Ammon's horn (tissue), 1 donor: ENCODE measurements at places on chromosomes 12 and 14.
A peak's percentile ranks its signal among the peaks of the same experiment; 100 is the strongest.

- no peak for DNase-seq
Measured at GRCh38 chr12:119354172-119354571, 19.6 kb downstream of the CCDC60 start.

DNA sequence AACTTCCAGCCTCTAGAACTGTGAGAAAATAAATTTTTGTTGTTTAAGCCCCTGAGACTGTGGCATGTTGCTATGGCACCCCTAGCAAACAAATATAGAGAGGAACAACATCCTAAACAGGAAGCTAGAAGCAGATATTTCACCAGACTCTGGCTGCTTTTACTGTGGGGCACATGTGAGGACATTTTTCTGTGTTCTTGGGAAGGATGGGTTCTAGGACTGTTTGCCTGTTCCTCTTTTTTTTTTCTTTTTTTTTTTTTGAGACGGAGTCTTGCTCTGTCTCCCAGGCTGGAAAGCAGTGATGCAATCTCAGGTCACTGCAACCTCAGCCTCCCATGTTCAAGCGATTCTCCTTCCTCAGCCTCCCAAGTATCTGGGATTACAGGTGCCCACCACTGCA is 4.2 kb upstream of the HRK start:
- no peak for DNase-seq

- peak; percentile 58 for DNase-seq
Measured at GRCh38 chr14:86057018-86057667, 527.2 kb downstream of the FLRT2 start.

DNA sequence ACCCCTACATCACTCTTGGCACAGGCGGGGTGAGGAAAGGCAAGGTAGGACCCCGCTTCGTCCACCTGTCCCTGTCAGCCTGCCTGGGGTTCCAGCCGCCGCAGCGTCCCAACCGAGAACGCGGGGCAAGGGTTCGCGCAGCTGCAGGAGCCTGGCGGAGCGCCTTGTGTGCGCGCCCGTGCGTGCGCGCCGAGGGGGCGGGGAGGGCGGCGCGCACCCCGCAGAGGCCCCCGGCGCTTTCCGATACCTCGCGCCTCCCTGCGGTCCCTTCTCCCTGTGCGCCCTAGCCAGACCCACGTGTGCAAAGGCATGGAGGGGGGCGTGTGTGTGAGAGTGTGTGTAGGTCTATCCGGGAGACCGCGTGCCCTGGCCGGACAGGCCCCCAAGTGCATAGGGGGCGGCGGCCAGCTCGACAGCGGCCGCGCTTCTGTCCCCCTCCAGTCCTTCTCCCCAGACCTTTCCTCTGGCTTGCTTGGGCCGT is 122.4 kb downstream of the TSPAN9 start:
- peak; percentile 6 for DNase-seq

GRCh38 chr12:111842556-111843396 is 748 bp downstream of the MAPKAPK5 start:
- no peak for DNase-seq

- DNase-seq = peak; percentile 43
Measured at GRCh38 chr12:129901254-129901653, 2.6 kb downstream of the TMEM132D start.

DNA sequence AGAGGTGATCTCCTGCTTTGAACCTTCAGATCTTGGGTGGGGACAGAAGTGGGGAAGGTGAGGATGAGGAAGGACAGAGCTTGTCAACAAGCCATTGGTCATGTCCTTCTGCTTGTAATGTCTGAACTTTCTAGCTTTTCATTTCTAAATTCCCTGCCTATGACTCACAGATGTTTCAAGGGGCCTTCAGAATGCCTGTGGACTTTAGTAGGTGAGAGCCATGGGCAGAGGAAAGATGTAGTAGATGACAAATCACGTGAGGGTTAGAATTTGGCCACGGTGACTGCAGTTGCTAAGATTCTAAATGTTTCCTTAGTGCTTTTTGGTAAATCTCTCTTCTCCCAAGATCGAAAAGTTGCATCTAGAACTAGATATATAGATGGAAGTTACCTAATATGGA is 18.7 kb upstream of the CREBL2 start:
- no peak for DNase-seq

DNA sequence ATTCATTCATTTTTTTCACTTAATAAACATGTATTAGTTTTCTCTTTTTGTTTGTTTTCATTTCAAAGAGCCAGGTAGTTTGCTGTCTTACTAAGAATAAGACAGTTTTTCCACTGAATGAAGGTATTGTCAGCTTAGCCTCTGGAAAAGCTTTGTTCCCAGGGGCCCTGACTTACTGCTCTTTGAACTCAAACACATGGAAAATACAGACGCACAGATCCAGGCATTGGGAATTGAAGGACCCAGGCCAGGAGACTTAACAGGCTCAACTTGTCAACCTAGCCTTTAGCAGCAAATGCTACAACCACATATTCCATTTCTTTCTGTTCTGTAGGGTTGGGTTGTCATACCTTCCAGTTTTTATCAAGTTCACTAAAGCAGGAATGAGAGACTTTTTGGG is 38.5 kb upstream of the SLCO1C1 start:
- no peak for DNase-seq

GRCh38 chr12:109863847-109864712 is 16.3 kb downstream of the GLTP start:
- peak; percentile 93 for DNase-seq

DNA sequence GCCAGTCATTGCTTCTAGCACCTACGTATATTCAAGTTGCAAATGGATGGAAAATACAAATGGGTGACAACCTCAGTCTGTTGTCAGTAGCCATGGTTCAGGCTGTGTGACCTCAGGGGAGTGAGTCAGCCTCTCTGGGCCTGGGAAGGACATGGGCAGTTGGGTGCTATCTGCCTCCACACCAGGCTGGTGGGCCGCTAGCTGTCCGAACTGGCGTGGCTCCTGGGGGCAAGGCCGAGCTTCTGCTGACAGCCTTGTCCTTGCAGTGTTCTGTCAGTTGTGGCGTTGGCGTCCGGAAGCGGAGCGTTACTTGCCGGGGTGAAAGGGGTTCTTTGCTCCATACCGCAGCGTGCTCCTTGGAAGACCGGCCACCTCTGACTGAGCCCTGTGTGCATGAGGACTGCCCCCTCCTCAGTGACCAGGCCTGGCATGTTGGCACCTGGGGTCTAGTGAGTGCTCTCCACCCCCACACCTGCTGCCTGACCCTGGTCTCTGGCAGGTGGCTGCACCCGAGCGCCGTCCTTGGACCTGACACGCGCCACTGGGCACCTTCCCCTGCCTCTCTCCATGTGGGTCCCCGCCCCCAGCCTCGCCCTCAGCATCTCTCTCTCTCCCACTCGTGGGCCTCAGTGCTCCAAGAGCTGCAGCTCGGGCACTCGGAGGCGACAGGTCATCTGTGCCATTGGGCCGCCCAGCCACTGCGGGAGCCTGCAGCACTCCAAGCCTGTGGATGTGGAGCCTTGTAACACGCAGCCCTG is 17.1 kb downstream of the PAPLN start:
- DNase-seq = no peak

GRCh38 chr12:21751517-21751916 is 23.0 kb downstream of the KCNJ8 start:
- no peak for DNase-seq

DNA sequence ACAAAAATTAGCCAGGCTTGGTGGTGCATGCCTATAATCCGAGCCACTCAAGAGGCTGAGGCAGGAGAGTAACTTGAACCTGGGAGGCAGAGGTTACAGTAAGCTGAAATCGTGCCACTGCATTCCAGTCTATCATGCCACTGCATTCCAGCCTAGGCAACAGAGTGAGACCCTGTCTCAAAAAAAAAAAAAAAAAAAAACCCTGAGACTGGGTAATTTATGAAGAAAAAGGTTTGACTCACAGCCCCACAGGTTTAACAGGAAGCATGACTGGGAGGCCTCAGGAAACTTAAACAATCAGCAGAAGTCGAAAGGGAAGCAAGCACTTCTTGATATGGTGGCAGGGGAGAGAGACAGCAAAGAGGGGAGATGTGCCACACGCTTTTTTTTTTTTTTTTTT is 123.2 kb downstream of the GXYLT1 start:
- DNase-seq = no peak

DNA sequence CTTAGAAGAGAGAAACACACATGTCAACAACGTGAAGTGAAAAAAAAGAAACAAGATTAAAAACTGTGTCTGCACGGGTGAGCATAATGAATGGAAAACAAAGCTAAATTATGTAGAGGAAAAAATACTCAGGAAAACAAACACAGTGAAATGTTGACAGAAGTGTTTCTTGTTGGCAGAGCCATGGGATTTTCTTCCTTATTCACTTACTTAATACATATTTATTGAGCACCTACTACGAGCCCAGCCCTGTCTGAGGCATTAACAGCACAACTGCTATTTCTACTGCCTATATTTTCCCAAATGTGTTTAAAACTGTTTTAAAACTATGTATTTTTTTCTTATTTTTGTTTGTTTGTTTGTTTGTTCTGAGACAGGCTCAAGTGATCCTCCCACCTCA is 69.9 kb downstream of the DIO3 start:
- DNase-seq = no peak

DNA sequence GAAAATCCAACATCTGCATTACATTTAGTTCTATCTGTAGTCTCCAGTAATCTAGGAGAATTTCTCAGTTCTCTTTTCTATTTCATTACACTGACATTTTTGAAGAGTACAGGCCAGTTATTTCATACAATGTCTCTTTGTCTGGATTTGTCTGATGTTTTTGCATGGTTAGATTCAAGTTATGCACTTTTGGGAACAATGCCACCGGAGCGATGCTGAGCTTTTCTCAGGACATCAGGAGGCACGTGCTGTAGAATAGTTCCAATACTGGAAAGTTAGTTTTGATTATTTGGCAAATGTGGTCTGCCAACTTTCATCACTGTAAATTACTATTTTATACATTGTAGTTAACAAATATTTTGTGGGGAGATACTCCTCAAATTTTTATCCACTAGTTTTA is 43.1 kb downstream of the ALDH1L2 start:
- DNase-seq = peak; percentile 31

- no peak for DNase-seq
Measured at GRCh38 chr14:64620910-64621309, 71.1 kb downstream of the PPP1R36 start.

DNA sequence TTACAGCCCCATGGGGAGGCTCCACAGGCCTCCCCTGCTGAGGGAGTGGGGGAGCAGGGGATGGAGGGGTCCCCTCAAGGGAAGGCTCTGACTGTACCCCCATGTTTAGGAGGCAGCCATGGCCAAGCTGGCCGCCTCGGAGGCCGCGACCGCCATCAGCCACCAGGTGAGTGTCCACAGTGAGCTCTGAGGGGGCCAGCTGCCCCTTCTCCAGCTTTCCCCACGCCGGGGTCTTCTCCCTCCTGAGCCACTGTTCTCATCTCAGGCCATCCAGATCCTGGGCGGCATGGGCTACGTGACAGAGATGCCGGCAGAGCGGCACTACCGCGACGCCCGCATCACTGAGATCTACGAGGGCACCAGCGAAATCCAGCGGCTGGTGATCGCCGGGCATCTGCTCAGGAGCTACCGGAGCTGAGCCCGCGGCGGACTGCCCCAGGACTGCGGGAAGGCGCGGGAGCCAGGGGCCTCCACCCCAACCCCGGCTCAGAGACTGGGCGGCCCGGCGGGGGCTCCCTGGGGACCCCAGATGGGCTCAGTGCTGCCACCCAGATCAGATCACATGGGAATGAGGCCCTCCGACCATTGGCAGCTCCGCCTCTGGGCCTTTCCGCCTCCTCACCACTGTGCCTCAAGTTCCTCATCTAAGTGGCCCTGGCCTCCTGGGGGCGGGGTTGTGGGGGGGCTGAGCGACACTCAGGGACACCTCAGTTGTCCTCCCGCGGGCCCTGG is 13.6 kb downstream of the ACADS start:
- no peak for DNase-seq

DNA sequence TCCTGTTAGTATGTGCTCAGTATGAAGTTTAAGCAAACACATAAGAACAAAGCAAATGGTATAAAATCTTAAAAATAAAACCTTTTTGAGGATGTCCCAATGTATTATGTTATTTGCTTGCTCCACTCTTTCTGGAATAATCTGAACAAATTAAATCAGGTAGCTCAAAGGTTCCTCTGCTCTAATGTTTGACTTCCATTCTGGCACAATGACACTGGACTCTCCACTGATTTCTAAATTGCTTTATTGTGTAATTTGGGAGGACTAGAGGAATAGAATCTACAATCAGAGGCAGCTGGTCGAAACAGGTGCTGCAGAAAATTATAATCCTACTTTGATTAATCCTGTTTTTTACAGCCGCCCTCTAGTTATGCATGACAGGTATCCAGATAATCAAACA is 523.7 kb upstream of the FOXG1 start:
- DNase-seq = no peak

GRCh38 chr14:22188318-22188717 is 400.7 kb downstream of the DAD1 start:
- no peak for DNase-seq

- DNase-seq = no peak
Measured at GRCh38 chr12:68953536-68953935, 20.6 kb upstream of the CPM start.

DNA sequence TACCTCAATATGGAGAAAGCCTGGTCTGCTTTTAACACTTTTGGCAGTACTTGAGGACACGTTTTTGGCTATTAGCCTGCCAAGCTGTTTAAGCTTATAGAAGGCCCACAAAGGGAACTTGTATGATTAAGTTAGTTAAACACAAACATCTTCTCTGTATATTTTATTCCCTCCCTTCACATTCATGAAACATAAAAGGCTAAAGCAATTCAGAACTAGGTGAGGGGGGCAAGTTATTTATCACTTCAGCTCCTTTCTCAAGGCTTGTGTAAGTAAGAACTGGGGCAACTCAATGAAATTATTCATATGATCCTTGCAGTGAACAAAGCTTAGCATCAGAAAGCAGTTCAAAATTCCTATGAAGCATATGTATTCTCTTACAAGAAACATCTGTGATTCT is 7.5 kb downstream of the PRICKLE1 start:
- no peak for DNase-seq

DNA sequence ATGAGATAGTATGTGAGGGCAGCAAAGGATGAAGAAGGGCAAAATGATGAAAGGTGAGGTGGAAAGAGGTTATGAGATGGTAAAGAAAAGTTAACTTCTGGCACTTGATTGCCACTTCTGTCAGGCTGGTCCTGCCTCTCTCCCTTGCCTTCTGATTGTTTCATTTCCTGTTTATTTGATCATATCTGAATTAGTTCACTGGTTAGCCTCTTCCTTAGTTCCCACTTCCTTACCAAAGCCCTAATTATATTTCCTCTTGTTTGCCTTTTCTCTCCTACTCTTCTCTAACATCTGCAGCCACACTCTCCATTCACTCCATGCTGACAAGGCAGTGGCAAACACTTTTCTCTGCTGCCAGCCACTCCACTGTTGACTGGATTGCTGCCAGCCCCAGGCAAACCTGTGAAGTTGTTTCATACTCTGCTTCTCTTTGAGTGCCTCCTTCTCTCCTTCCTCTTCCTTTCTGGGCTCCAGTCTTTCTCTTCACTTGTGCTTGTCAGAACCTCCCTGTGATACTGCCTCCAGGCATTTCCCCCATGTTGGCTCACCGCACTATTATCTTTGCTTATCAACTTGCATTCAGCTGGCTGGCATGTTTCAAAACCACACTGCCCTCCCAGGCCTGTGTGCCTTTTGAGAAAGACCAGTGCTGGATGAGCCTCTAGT is 8.1 kb downstream of the PNP start:
- peak; percentile 59 for DNase-seq

- DNase-seq = no peak
Measured at GRCh38 chr14:100017553-100017952, 47.7 kb upstream of the EVL start.

- DNase-seq = no peak
Measured at GRCh38 chr12:91317306-91317705, 134.7 kb upstream of the DCN start.
